Stimulated activated CD4-positive, alpha-beta T cell treated with anti-CD3 and anti-CD28 coated beads, Interleukin-1b, Interleukin-23, amount 100 ng/mL, for 4 hours (primary cell): ENCODE measurements at places on chromosomes 3 and 15.

DNA sequence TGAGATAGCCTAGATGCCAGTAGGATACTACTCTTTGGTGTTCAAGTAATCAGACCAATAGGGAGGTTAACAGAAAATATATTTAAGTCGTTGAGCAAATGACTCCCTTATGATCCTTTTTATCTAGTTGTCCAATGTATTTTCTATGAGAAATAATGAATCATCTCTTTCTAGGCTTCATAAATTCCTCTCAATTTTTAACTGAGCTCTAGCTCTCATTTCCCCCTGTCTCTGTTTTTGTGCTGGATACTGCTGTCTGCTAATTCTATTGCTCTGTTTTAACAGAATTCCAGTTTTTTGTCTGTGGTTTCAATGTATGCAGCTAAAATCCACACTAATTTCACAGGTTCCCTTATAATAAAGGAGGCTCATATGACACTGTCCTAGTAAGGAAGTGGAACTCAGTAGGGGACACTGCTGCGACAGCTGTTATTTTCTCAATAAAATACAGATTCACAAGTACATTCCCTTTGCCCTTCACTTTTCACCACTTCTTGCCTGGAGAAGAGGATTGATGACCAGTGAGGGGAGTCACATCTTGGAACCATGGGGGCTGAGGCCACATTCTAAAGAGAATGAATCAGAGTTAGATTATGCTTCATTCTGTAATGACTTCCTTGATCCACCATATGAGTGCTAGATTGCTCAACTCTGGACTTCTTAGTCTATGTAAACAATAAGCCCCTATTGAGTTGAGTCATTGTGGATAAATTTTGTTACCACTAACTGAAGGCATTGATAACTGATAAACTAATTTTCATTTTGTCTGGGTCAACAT, 558.7 kb upstream of the KCNMB2 start:
- DNase-seq: no peak

- peak; percentile 25 for DNase-seq
Observed at GRCh38 chr3:128922804-128923459, 43.5 kb downstream of the ACAD9 start.

DNA sequence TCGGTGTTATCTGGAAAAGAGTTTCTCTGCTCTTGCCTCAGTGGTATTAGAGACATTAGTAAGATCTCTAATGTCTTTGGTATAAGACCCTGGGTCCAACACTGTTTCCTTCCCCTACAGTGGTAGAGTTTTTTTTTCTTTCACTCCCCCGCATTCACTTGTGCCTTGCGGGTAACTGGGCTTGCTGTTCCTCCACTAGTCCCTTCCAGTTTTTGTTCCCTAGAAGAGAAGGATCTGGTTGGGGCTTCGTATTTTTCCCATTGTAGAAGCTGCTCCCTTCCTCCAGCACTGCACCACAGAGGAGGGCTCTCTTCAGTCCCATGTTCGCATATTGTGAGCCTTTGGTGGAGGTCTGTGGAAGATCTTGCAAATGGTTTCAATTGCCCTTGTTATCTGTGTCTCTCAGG, 13.7 kb downstream of the CTDSPL2 start:
- DNase-seq: no peak

- no peak for DNase-seq
Observed at GRCh38 chr3:25156626-25157025, 271.4 kb upstream of the RARB start.

GRCh38 chr15:96274698-96275097, 55.8 kb upstream of the NR2F2 start:
- no peak for DNase-seq

GRCh38 chr3:38473229-38473628, 19.5 kb downstream of the ACVR2B start:
- no peak for DNase-seq

- DNase-seq: no peak
Observed at GRCh38 chr3:77038468-77038929, 1.4 kb upstream of the ROBO2 start.

DNA sequence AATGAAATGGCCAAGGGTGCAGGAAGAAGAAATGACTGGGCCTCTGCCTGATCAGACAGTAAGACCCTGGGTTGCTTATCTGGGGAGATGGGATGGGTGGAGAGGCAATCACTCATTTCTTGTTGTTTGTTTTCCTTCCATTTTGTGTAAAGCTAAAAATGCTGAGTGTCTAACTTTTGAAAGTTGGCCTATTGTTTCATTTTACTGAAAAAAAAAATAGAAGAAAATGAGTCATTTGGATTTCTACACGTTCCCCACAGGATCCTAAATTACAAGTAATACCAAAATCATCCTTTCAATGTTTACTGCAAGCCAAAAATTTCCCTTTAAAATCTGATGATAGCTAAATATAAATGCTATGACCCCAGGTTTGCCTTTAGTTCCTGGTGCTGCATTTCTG, 30.6 kb downstream of the PTX3 start:
- DNase-seq: no peak

- no peak for DNase-seq
Observed at GRCh38 chr3:22795917-22796316, 407.2 kb upstream of the UBE2E2 start.

- no peak for DNase-seq
Observed at GRCh38 chr3:43879166-43879565, 188.4 kb downstream of the ABHD5 start.

DNA sequence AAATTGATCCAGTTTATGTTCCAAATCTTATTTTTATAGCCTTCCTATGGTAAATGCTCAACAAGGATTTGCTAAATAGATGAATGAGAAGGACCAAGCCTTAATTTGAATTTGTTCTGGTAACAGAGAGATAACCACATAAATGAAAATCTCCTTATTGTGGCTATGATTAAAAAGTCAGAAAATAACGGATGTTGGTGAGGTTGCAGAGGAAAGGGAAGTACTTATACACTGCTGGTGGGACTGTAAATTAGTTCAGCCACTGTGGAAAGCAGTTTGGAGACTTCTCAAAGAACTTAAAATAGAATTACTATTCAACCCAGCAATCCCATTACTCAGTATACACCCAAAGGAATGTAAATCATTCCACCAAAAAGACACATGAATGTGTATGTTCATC, 26.2 kb downstream of the AAGAB start:
- DNase-seq: no peak

DNA sequence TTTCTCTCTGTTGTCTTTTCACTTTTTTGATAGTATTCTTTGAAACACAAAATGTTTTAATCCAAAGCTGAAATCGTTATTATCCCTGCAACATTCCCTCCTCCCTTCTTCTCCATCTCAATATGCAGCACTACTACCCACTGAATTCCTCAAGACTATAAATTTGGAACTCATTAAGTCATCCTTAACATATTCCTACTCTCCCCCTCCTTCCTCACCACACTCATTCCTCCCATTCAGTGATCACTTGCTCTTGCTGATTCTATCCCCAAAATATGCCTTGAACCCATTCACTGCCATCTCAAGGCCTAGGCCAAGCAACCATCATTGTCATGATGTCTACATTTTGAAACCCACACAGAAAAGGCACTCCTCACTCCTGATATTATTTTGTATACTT, 2.4 kb upstream of the PIK3R4 start:
- DNase-seq: no peak

GRCh38 chr3:144491333-144491732, 519.7 kb downstream of the DIPK2A start:
- no peak for DNase-seq

- DNase-seq: no peak
Observed at GRCh38 chr3:115549071-115549470, 74.2 kb upstream of the GAP43 start.

- peak; percentile 53 for DNase-seq
Observed at GRCh38 chr15:89361451-89362202, 27.0 kb upstream of the POLG start.

DNA sequence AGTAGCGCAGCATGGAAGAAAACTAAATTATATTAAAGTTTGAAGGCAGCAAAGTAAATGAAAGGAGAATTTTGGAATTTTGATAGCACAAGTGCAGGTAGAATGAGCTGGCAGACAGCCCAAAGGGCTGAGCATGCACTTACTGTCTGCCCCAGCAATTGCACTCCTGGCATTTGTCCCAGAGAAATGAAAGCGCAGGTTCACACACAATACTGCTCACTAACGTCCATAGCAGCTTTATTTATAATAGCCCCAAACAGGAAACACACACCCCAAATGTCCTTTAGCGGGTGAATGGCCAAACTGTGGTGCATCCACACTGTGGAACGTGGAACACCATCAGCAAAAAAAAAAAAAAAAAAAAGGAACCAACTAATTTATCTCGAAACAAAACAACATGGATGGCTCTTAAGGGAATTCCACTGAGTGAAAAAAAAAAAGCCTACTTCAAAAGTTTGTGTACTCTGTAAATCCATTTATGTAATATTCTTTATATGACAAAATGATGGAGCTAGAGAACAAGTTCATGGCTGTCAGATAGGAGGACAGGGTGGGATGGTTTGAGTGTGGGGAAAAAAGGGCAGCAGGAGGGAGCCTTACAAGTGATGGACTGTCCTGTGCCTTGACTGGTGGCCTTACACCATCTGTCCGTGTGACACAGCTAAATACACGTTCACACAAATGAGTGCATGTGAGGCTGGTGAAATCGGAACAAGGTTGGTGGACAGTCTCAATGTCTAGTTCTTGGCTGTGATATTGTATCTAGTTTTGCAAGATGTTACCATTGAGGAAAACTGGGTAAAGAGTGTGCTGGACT, 6.0 kb upstream of the TM2D3 start:
- DNase-seq: no peak

DNA sequence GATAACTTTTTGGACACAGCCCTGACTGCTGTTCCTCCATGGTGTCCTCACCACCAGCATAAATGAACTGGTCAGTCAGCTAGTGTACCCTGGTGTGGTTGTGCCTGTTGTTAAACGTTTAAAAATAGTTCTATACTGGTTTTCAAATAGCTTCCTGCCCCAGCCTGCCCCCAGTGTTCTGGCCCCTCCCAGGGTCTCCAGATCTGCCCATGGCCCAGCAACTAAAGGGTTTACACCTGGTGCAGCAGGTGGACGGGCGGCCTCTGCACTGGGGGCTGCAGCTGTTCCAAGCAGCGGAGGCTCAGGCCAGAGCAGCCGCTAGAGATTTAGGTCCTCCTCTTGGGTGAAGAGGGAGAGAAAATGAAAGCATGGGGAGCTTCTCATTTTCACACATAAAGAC, 6.1 kb upstream of the NR2E3 start:
- DNase-seq: no peak

DNA sequence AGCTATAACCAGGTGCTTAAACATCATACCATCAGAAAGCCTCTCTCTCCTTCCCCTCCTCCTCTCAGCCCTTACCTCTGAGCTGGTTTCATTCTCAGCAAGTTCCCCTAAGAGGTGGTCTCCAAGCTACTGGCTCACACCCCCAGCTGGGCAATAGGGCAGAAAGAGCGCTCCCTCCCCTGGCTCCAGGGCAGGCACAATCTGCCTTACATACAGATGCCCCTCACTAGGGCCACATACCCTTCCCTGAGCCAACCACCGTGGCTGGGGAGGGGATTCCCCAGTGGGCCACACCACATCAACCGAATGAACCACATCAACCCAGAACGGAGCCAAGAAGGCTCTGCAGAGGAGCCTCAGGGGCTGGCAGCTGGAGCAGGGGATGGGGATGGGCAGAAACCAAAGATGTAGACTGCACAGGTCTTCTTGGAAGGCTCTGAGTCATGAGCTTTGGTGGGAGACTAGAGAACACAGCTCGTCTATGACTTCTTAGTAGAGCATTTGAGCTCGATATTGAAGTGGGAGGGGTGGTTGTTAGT, 4.6 kb upstream of the FBLN2 start:
- DNase-seq: peak; percentile 8

GRCh38 chr3:167653760-167654159, at the start of gene WDR49:
WDR49 (minus strand) TSS chr3:167653942; CDS start chr3:167653425, 517 bp downstream.
- no peak for DNase-seq

DNA sequence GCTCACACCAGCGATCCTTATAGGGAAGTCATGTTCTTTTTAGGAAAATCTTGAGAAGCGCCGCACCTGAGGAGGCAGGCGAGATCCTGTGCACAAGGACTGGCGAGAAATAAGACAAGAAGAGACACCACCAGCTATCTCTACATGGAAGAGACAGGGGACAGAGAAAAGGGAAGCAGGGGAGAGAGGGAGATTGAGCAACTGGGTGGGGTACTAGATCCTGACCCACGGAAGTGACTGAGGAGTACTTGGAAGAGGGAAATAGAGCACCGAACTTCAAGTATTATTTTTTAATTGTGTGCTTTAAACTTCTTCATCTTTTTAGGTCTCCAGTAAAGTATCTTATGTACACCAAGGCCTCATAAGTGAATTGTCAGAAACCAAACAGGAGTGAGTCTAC, 742.0 kb upstream of the LMCD1 start:
- no peak for DNase-seq

DNA sequence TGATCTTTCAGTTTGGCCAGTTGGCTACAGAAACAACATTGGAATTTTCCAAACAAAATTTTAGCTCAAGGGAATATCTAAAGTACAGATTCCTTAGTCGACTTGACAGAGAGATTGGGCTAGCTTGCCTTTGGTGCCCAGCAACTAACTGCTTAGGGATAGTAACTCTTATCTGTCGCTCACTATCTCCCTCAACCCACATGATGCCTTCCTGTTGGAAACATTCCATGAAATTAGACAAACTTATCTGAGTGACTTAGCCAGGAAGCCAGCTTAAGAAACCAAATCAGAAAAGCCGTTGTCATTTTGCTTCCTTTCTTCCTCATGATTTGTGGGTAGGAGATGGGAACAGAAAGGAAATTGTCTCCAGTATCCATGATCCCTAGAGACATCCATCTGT, 791.2 kb downstream of the AGBL1 start:
- no peak for DNase-seq
